Lower lobe of right lung (tissue), 2 donors: ENCODE measurements at places on chromosomes 5 and 9. TPM values are rescaled to one million over a fixed set of nuclear protein-coding genes. Genes with fewer than 3 reads are reported as not detected.

The TRPM6 gene
- total RNA-seq, result 0.44 TPM

The SLC6A3 gene
- 0.12 TPM for total RNA-seq

The SHISAL2B gene
- total RNA-seq, result not detected

The DOK3 gene
- 76.5 TPM for total RNA-seq

The PPP1R2B gene
- not detected for total RNA-seq

The VCAN gene
- 133 TPM for total RNA-seq

The SPATA31E1 gene
- total RNA-seq, result not detected

The OMD gene
- 4.1 TPM for total RNA-seq

The MSANTD3 gene
- 20.2 TPM for total RNA-seq

The ERBIN gene
- total RNA-seq, result 68.2 TPM

The IL3 gene
- not detected for total RNA-seq

The NRG2 gene
- total RNA-seq, result 1.6 TPM

The PTPRD gene
- 17.2 TPM for total RNA-seq

The HIGD2A gene
- total RNA-seq, result 102 TPM

The OTP gene
- total RNA-seq, result not detected

The STPG3 gene
- total RNA-seq, result 0.38 TPM

The UBLCP1 gene
- total RNA-seq, result 28.9 TPM

The ADAMTSL1 gene
- total RNA-seq, result 3.7 TPM

The TNFSF8 gene
- 3.5 TPM for total RNA-seq

The CSF2 gene
- 3.9 TPM for total RNA-seq

The TMEM174 gene
- total RNA-seq, result not detected

The CAMLG gene
- total RNA-seq, result 25.6 TPM

The CAST gene
- total RNA-seq, result 272 TPM

The LHX2 gene
- not detected for total RNA-seq

The NTMT1 gene
- total RNA-seq, result 25.1 TPM

The IFNK gene
- not detected for total RNA-seq

The BARHL1 gene
- total RNA-seq, result not detected

The PRRT1B gene
- 6.3 TPM for total RNA-seq

The SLC46A2 gene
- total RNA-seq, result 13.7 TPM

The TAF1L gene
- not detected for total RNA-seq

The BTNL8 gene
- 5.3 TPM for total RNA-seq

The EQTN gene
- total RNA-seq, result not detected

The C7 gene
- 237 TPM for total RNA-seq

The RGS14 gene
- 16.2 TPM for total RNA-seq

The CDHR2 gene
- total RNA-seq, result 0.62 TPM

The PDGFRB gene
- 89.3 TPM for total RNA-seq

The INSL6 gene
- total RNA-seq, result not detected

The GLDC gene
- 0.77 TPM for total RNA-seq

The MAML1 gene
- 27.8 TPM for total RNA-seq

The GAS1 gene
- 17.3 TPM for total RNA-seq

The FGD3 gene
- total RNA-seq, result 23.9 TPM

The GGTA1 gene
- total RNA-seq, result 14.0 TPM

The ANKRD31 gene
- 0.27 TPM for total RNA-seq

The PCDHA9 gene
- total RNA-seq, result 0.32 TPM

The CERCAM gene
- 11.2 TPM for total RNA-seq

The GPR150 gene
- 0.18 TPM for total RNA-seq

The PPIC gene
- 39.5 TPM for total RNA-seq

The SLC6A7 gene
- not detected for total RNA-seq

The SPATA6L gene
- total RNA-seq, result 16.3 TPM

The LRRC70 gene
- total RNA-seq, result 1.1 TPM

The OCLN gene
- 121 TPM for total RNA-seq

The TXNDC8 gene
- total RNA-seq, result not detected
